Gastrocnemius medialis (tissue), 4 donors: ENCODE measurements at places on chromosomes 3 and 15. TPM values are rescaled to one million over a fixed set of nuclear protein-coding genes. Genes with fewer than 3 reads are reported as not detected.

DNA sequence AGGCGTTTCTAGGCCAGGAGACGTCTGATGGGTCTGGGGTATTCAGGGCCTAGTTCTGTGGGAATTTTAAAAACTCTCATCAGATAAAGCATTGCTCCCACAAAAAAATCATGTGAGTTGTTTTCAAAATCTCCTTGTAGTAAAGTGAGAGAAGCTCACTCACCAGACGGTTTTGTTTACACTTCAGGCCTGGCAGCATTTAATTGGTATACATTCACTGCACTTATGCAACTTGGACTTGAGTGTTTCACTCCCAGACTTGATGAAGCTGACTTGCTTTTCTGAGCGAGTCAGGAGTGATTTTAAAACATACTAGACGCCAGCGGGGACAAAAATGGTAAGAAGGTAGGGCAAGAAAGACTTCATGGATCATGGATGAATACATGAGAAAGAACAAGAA is 75.2 kb downstream of the SLCO3A1 start:
- DNase-seq: no peak

DNA sequence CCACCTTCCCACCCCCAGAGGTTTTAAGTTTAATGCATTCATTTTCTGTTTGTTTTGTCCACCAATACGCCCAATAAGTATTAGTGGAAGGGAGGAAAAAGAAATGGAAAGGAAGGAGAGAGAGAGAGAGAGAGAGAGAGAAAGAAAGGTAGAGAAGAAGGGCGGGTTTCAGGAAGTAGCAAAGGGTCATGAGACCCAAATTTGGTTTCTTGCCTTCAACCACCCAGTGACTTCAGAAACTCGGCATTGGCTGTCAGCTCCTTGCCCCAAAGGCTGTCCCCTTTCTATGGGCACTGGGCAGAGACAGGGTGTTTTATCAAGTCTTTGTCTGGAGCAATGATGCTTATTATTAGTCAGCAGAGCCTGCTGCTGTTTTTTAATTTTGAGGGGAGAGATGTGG is 13.5 kb upstream of the NR1D2 start:
- no peak for DNase-seq

The CPNE4 gene
- total RNA-seq: not detected

The RHOA gene
- total RNA-seq: 244 TPM

GRCh38 chr3:186261638-186262037 is 100.4 kb downstream of the DGKG start:
- DNase-seq: no peak
